ENCODE measurements at places on chromosomes 2 and 18.

- no peak for DNase-seq
Observed at GRCh38 chr2:112648081-112648480, 2.3 kb downstream of the SLC20A1 start.

DNA sequence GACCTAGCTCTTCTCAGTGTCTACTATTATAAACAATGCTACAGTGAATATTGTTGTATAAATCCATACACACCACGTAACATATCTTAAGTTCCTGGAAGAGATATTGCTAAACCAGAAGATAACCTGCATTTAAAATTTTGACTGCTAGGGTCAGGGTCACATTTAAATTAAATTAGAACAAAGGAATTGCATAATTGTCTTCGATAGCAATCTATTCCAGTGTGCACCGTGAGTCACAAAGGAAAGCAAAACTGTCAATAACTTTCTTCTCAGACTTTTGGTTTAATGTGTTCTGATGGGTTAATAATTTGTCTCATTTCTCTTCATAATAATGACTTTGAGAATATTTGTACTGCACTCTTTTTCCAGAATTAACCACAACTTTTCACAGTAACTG lies 4.2 kb downstream of the GEN1 start:
- no peak for DNase-seq

GRCh38 chr2:28280619-28281018 lies 112.0 kb upstream of the FOSL2 start:
- DNase-seq, result no peak

DNA sequence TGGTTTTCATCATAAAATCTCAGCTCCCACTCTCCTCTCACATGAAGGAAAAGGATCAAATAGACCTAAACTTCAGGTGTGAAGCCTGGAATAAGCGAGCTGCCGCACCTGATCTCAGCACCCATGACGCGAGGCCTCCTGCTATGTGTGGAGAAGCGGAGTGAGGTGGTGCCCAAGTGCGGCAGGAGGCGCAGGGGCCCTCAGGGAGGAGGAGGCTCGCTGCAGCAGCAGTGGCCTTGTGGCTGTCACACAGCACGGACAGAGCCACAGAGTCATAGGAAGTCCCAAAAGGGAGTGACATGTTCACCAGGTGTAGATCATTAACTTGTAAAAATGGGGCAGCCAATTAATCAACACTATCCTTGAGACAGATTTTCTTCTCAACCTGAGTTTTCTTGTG lies 9.1 kb downstream of the SCLY start:
- DNase-seq, result no peak

DNA sequence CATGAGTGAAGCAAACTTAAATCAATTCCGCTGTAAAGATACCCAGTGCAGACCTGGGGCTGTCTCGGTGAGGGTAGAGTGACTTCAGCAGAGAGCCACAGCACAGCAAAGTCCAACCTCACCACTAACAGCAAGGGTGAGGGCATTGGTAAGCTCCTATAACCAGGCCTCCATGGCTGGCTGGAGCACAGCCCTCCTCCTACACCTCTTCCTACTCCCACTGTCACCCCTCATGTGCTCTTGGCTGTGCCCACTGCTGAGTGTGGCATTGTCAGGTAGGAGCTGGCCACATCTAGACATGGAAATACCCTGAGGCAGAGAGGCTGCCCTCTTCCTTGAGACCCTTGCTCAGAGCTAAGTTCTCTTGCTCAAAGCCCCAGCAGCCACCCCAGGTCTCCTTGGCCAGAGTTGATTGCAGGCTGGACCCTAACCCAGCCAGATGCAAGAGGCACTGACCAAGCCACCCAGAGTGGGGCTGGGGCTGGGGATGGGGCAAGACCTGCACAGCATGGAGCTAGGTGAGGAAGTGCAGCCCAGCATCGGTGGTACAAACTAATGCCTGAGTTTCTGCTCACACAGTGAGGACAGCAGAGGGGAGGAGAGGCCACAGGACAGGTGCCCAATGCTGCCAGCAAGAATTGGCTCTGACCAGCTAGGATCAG lies 77.6 kb upstream of the RAB6C start:
- DNase-seq, result no peak

DNA sequence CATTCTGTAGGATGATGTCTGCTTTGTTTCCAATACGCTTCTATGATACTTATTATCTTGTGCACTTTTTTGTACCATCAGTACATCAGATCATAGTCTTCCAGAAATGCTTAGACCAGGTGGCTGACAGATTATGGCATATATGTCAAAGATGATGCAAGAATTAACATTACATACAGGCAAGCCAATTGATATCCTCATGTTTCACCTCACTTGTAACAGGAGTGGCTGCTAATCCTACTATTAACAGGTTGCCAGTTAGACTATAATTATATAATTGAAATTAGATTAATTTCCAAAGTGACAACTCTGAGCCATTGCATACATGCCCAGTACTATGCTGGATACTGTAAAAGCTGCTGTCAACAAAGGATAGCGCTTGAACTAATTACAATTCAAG lies 77.2 kb downstream of the TLK1 start:
- DNase-seq, result no peak

- no peak for DNase-seq
Observed at GRCh38 chr2:206783718-206784117, 18.3 kb downstream of the FASTKD2 start.

GRCh38 chr2:238361877-238362276 lies 41.6 kb downstream of the TRAF3IP1 start:
- no peak for DNase-seq

DNA sequence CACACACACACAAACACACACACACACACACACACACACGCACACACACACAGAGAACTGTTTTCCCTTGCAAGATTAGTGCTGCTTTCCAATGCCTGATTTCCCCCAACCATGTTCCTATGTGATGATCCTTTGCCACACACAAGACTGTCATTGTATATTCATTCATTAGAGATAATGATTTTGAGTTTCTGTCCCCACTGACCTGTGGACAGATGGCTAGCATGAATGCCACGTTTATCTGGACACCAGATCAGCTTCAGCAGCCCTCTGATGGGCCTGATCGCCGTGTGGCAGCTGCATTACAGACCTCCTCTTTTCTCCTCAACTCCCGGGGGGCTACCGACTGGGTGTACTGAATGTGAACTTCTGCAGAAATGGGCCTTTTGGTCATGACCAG lies 353.0 kb downstream of the MYCN start:
- DNase-seq, result no peak

- no peak for DNase-seq
Observed at GRCh38 chr2:2528846-2529245, 197.8 kb upstream of the MYT1L start.

DNA sequence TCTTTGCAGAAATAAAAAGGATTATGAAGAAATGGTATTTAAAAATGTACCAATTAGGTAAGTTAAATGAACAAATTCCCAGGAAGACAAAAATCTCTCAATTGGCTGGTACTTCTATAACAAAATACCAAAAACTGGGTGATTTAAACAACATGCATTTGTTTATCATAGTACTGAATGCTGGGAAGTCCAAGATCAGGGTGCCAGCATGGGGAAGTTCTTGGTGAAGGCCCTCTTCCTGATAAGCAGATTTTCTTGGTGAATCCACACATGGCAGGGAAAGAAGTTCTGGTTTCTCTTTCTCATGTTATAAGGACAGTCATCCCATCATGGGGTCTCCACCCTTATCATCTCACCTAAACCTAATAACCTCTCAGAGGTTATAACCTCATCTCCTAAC lies 271.6 kb upstream of the SETBP1 start:
- DNase-seq, result no peak

GRCh38 chr2:106970471-106971261 lies 84.7 kb upstream of the ST6GAL2 start:
- no peak for DNase-seq

DNA sequence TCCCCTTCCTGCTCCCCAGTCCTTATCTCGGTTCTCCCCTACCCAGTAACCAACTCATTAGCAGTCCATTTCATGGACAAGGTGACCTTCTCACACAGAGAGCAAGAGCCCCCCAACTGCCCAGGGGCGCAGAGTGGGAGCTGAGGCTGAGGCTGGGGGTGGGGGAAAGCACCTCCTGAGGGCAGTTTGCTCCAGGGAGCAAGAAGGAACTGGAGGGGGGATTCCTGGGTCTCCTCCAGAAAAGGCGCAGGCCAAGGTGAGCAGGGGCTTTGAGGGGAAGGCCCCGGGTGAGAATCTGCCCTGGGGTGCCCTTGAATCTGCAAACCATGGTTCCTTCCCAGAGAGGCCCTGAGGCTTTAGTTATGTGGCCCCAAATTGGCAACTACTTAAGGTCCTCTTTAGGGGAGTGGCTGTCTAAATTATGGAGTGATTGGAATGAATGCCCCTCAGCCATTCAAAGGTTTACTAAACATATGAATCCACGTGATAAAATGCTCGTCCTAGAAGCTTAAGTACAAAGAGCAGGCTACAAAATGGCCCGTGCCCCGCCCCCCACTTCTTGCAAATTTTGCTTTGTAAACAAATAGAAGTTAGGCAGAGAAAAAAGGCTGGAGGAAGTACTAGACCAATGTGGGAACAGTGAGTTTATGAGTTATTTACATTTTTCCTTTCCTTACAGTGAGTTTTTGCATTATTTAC lies 123.5 kb upstream of the HS6ST1 start:
- DNase-seq, result no peak

DNA sequence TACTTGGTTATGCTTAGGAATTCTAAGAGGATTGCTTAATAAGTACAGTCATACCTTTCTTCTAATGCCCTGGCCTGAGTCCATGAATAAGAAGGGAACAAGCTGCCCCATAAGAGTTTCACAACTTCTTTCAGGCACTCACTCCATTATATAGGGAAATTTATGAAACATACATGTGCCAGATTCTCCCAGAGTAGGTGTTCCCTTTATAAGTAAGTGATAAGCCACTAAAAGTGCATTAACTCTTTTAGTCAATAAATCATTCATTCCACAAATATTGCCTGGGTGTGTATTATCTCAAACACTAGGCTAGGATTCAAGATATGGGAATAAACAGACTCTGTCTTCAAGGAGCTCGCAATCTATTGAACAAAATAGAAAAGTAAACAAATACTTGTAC lies 84.5 kb upstream of the RBBP8 start:
- no peak for DNase-seq

- DNase-seq, result no peak
Observed at GRCh38 chr2:217553202-217553601, 449.6 kb downstream of the TNS1 start.

GRCh38 chr2:164622338-164623106 lies 1.2 kb upstream of the GRB14 start:
- DNase-seq, result no peak

GRCh38 chr2:204434660-204435462 lies 110.4 kb upstream of the PARD3B start:
- no peak for DNase-seq

GRCh38 chr2:200966770-200967169 lies 3.3 kb upstream of the ORC2 start:
- DNase-seq, result no peak

DNA sequence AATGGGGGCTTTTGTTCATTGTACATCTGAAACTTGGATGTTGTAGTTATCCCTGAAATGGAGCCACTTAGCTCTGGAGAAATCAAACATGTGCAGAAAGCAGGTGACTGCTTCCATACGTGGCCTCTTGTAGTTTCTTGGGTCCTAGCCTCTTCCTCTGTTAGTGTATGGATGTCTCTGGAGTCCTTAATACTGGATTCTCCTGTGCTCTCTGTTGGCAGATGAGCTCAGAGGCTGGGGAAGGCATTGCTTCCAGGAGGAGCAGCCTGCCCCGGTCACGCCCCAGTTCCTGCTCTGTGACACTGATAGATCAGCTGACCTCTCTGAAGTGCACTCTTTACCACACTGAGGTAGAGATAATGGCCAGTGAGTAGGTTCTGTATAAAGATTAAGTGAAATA lies 176.2 kb downstream of the LDLRAD4 start:
- DNase-seq, result no peak

- no peak for DNase-seq
Observed at GRCh38 chr2:130832296-130832940, 4.3 kb upstream of the ARHGEF4 start.

- no peak for DNase-seq
Observed at GRCh38 chr18:49170925-49171505, 220.2 kb upstream of the SMAD7 start.

GRCh38 chr2:8394569-8395359 lies 287.1 kb upstream of the ID2 start:
- DNase-seq, result no peak

- no peak for DNase-seq
Observed at GRCh38 chr18:55031979-55032378, 72.7 kb upstream of the CCDC68 start.

DNA sequence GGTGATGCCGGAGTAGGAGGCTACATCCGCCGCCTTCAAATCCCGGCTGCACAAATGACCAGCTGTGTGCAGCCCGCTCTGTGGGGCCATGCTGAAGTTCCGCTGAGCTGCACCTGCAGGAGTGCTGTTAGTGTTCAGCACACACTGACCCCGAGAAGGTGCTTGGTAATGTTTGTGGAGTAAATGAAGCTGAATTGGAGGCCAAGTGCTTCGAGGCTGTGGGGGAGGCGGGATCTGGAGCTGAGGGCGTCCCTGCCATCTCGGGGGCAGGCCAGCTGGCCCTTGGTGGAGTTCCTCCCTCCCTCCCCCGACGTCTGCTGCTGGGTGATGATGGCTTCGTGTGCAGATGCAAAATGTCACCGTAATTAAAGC lies 23.2 kb downstream of the KCNF1 start:
- no peak for DNase-seq

- DNase-seq, result no peak
Observed at GRCh38 chr2:100986157-100986556, 15.9 kb upstream of the RPL31 start.

DNA sequence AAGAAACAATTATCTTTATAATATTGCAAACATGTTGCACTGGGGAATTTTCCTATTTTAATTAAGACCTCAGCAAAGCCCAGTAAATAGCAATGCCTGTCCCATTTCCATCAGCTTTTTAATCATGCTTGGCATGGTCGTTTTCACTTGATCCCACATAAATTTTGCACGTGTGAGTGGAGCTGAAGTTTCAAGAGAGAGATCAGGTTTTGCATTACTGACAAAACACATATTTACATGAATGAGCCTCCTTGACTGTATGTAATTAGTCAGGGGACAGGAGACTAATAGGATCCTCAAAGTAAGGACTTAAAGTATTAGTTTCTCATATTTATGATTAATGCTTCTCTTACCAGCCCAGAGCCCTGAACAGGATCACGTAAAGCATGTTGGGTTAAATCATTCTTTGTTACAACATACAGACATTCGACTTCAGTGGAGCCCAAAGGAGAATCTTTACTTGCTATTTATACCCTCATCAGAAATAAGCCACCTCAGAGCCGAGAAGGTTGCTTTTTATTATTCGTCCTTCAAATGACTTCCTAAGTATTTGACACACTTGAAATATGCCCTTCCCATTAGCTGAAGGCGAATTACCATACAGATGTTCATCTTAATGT lies 711.3 kb downstream of the GALR1 start:
- no peak for DNase-seq
